Neural progenitor cell (in vitro differentiated cells): ENCODE measurements at places on chromosomes 4 and X. TPM values are rescaled to one million over a fixed set of nuclear protein-coding genes. Genes with fewer than 3 reads are reported as not detected.
A peak's percentile ranks its signal among the peaks of the same experiment; 100 is the strongest.

- DNase-seq = no peak
Observed at GRCh38 chrX:37829721-37830120, 17.6 kb downstream of the DYNLT3 start.

- peak; percentile 35 for DNase-seq
Observed at GRCh38 chr4:168917138-168917779, 92.8 kb downstream of the CBR4 start.

DNA sequence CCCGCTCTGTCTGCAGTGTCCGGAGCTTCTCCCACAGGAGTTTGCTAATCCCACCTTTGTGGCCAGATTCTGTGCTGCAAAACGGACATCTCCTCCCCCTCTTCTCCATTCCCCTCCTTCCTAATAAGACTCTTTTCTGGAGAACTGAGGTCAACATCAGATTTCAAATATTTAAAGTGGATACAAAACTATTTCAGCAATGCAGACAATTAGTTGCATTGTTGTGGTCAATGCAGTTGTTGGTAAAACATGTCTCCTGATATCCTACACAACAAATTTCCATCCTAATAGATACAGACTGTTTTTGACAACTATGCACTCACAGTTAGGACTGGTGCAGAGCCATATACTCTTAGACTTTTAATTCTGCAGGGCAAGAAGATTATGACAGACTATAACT lies 5.1 kb upstream of the MCUB start:
- DNase-seq = no peak

DNA sequence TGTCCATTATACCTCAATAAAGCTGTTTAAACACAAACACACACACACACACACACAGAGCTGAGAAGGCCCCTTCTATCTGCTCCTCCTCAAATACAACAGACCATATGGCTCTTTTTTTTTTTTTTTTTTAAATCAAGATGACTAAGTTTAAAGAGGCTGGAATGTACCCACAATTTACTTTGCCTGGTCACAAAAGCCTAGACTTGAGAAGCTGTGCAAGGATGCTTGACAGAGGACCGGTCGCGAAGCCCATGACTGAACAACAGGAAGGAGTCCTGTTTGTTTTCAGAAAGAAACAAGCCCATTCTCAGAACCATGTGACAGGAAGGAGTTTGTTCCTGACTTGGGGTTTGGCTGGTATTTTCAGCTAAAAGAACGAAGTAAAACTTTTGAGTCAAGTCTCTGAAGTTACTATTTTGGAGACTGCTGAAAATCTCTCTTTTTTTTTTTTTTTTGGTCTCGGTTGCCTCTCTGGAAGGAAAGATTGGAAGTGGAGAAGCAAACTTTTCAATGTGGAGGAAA lies 650.9 kb upstream of the TENM3 start:
- no peak for DNase-seq

- no peak for DNase-seq
Observed at GRCh38 chr4:1411436-1412375, 5.5 kb upstream of the NKX1-1 start.

- no peak for DNase-seq
Observed at GRCh38 chr4:124183926-124184325, 528.6 kb downstream of the ANKRD50 start.

The PHKA1 gene
- 5.1 and 5.2 TPM in 2 replicates for total RNA-seq

The PAGE4 gene
- not detected in 2 replicates for total RNA-seq

The MAGEC2 gene
- not detected in 2 replicates for total RNA-seq

The CSAG1 gene
- not detected in 2 replicates for total RNA-seq

The NHSL2 gene
- 3.9 and 4.0 TPM in 2 replicates for total RNA-seq
